ENCODE measurements at places on chromosomes 13 and 19.

GRCh38 chr13:29483211-29483610 lies 112.3 kb downstream of the SLC7A1 start:
- DNase-seq: no peak

DNA sequence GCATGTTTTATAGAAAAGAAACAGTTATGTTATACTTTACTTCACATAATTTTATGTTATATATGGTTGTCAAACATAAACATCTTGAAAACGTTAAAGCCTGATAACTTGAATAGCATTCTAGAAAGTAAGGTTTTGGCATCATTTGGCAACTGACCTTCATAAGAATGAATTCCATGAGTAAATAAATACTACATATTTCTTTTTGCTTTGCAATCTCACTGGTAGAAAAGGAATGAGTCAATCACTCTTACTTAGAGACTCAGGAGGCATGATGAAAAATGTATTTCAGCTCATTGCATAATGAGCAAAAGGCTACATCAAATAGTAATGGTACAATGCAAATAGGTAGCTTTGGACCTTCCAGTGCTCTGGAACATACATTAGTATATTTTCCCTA lies 1381.9 kb downstream of the EFNB2 start:
- no peak for DNase-seq

- peak; percentile 44 for DNase-seq
Observed at GRCh38 chr19:1173159-1173844, 766 bp downstream of the SBNO2 start.

DNA sequence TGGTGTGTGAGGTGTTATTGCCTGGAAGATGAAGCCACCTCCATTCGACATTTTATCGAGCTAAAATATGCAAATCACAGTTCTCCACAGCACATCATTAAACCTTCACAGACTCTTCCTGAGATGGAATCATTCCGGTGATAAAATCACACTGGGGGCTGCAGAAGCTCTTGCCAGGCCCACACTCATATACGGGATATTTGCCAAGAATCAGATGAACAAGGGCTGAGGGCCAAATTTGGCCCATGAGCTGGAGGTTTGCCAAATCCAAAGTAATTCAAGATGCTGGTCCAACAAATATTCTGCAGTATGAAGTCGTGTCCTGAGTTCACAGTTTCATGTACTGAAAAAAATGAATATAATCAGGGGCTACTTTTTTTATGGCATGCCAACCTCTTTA lies 16.7 kb upstream of the RXFP2 start:
- peak; percentile 1 for DNase-seq
